ENCODE measurements at places on chromosomes 16 and 17.

GRCh38 chr17:55304171-55304859, 39.6 kb downstream of the HLF start:
- no peak for DNase-seq

DNA sequence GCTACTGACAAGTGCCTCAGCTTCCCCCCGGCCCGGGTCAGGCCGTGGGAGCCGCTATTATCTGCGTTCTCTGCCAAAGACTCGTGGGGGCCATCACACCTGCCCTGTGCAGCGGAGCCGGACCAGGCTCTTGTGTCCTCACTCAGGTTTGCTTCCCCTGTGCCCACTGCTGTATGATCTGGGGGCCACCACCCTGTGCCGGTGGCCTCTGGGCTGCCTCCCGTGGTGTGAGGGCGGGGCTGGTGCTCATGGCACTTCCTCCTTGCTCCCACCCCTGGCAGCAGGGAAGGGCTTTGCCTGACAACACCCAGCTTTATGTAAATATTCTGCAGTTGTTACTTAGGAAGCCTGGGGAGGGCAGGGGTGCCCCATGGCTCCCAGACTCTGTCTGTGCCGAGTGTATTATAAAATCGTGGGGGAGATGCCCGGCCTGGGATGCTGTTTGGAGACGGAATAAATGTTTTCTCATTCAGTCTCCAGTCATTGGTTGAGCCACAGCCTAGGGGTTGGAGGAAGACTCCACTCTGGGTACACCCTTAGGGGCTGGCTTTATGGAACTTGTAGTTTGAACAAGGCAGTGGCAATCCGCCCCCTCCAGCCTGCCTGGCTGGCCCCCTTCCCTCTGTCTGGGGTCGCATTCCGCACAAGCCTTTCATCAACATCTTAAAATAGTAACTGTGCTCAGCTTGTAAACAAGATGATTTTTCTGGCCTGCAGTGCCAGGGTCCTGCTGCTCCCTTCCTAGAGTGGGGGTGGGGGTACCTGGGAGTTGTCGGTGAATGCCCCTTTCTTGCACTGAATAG, 4.1 kb downstream of the SYNGR2 start:
- no peak for DNase-seq

GRCh38 chr17:66829386-66829864, 5.5 kb upstream of the CACNG5 start:
- DNase-seq: no peak

- no peak for DNase-seq
Measured at GRCh38 chr17:55398689-55399088, 22.9 kb downstream of the MMD start.

All from stimulated activated CD4-positive, alpha-beta T cell treated with anti-CD3 and anti-CD28 coated beads, TNF-alpha, amount 100 ng/mL, for 24 hours (primary cell).